ENCODE measurements at places on chromosomes 13 and 19.

- no peak for DNase-seq
- no peak overlapping the region for H3K4me3 ChIP-seq
- H3K4me1 ChIP-seq, result peaks cover 29% of the 10 kb centered on the region
- H3K27me3 ChIP-seq, result no peaks in the 10 kb centered on the region
- H3K36me3 ChIP-seq, result no peaks in the 10 kb centered on the region
- H3K27ac ChIP-seq, result no peak overlapping the region
Observed at GRCh38 chr13:25932365-25932764, 119.5 kb downstream of the SHISA2 start.

- H3K36me3 ChIP-seq, result no peaks in the 10 kb centered on the region
- peaks cover 10% of the 10 kb centered on the region for H3K4me1 ChIP-seq
- peaks cover 74% of the 10 kb centered on the region for H3K27me3 ChIP-seq
- no peak for DNase-seq
- H3K4me3 ChIP-seq, result no peak overlapping the region
Observed at GRCh38 chr19:13094771-13095392, 7.8 kb downstream of the LYL1 start.

- peaks cover 8% of the 10 kb centered on the region for H3K36me3 ChIP-seq
- peaks cover 7% of the 10 kb centered on the region for H3K4me1 ChIP-seq
- H3K27me3 ChIP-seq, result no peaks in the 10 kb centered on the region
- peak within 1 kb of the TSS; percentile 97 for H3K4me3 ChIP-seq
- H3K27ac ChIP-seq, result peak within 1 kb of the TSS; percentile 100
- DNase-seq, result no peak
Observed at GRCh38 chr19:54189145-54189734, at the start of gene MBOAT7. Gene MBOAT7 (minus strand): TSS chr19:54189580. CDS start chr19:54188508, 1,072 bp downstream.

- H3K27ac ChIP-seq, result no peak overlapping the region
- H3K4me1 ChIP-seq, result peaks cover 17% of the 10 kb centered on the region
- DNase-seq, result no peak
- no peaks in the 10 kb centered on the region for H3K27me3 ChIP-seq
- peaks cover 16% of the 10 kb centered on the region for H3K36me3 ChIP-seq
Observed at GRCh38 chr19:944171-944567, 18.3 kb downstream of the ARID3A start.

- H3K27me3 ChIP-seq, result peaks cover 98% of the 10 kb centered on the region
- H3K4me1 ChIP-seq, result peaks cover 10% of the 10 kb centered on the region
- DNase-seq, result peak; percentile 59
- H3K27ac ChIP-seq, result no peak overlapping the region
- no peaks in the 10 kb centered on the region for H3K36me3 ChIP-seq
Observed at GRCh38 chr13:27970382-27971235, 1.5 kb upstream of the CDX2 start.

DNA sequence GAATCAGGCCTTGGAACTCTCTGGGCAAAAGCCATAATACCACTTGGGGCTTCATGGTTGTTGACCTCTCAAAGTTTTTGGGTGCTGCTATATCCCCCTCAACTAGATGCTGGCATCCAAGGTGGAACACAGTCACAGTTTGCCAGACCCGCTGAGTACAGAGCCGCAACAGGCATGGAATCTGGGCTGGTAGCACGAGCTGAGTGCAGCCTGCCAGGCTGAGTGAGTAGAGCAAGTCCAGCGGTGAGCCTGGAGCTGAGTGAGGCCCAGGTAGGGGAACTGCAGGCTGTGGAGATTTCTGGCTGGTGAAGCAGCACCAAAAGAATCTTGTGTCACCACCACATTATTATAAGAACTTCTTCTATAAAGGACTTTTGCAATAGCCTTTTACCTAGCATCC, 192.6 kb downstream of the PCDH17 start:
- peaks cover 13% of the 10 kb centered on the region for H3K4me1 ChIP-seq
- H3K36me3 ChIP-seq, result no peaks in the 10 kb centered on the region
- no peak for DNase-seq
- no peak overlapping the region for H3K4me3 ChIP-seq

DNA sequence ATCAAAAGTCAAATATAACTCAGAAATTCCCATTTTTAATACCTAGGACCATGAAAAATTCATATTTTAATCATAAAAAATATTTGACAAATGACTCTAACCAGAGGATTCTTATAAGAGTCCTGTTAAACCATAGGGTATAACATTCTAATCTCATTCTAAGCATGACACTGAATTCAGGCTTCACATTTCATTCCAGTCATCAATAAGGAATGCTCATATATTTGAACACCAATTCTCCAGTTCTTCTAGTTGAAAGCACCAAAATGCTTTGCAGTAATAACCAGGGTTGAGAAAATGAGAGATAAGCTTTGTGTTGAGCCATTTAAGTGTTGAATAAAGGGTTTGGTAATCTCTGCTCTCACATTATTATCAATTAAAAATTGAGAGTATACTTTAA, 147.5 kb downstream of the VWA8 start:
- H3K27ac ChIP-seq, result no peak overlapping the region
- no peaks in the 10 kb centered on the region for H3K4me1 ChIP-seq
- no peak overlapping the region for H3K4me3 ChIP-seq
- H3K27me3 ChIP-seq, result no peaks in the 10 kb centered on the region
- no peak for DNase-seq

DNA sequence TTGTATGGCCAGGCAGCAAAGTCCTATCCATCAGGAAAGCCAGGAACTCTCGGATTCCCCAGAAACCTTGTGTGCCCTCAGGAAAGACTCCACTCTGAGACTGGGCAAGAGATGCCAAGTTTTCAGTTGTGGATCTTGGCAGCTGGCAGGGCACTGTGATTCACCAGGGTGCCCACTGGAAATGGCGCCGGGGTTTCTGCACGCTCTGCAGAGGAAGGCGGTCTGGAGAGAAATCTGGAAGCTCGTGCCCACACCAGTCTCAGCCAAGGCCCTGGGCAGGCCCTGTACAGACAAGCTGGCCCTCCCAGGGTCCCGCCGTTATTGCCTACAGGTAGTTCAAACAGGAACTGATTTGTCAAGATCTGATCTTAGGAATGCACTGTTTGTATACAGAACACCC, 4.9 kb downstream of the NAPA start:
- H3K36me3 ChIP-seq, result peaks cover 6% of the 10 kb centered on the region
- no peak for DNase-seq
- H3K27ac ChIP-seq, result peak overlapping the region; percentile 35
- H3K4me3 ChIP-seq, result no peak overlapping the region

DNA sequence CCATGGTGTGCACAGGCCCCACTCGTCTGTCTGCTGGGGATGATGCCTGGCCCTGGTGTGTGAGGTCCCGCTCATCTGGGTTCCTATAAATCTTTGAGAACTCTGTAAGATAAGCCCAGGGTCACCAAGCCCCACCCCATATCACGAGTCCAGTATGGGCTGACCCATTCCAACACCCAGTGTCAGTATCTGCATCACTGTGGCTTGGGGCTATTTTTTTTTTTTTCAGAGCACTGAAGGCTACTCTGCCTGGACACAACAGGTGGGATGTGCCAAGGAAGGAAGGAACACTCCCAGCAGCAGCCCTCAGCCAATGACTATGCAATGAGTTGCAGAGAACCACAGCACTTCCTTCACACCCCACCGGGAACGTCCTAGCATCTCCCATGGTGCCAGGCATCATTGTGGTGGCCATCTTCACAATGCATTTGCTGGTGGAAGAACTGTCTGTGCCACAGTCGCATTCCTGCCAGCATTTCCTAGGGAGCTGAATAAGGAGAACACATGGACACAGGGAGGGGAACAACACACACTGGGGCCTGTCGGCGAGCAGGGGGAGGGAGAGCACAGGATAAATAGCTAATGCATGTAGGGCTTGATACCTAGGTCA, 83.1 kb upstream of the TSHZ3 start:
- no peak for DNase-seq
- H3K36me3 ChIP-seq, result no peaks in the 10 kb centered on the region
- H3K4me1 ChIP-seq, result no peaks in the 10 kb centered on the region
- H3K4me3 ChIP-seq, result no peak overlapping the region
- H3K27ac ChIP-seq, result no peak overlapping the region
- H3K27me3 ChIP-seq, result peaks cover 17% of the 10 kb centered on the region

DNA sequence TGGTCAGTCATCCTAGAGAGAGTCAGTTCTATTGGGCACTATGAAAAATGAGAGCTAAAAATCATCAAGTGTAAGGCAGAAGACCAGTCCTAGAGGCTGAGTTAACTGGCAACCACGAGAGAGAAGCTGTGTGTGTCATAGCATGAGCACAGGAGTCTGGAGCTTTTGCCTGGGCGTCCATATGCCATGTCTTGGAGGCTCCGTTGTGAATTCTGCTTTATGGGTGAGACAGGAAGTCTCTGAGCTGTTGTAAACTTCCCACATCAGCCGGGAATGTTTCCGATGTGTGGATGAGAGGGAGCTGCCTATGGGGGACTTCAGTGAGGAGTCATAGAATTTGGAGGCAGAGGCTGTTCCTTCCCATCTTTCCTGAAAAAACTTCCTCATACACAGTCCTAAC, 120.0 kb downstream of the ITGBL1 start:
- peaks cover 5% of the 10 kb centered on the region for H3K4me1 ChIP-seq
- H3K4me3 ChIP-seq, result no peak overlapping the region
- no peaks in the 10 kb centered on the region for H3K36me3 ChIP-seq
- no peak overlapping the region for H3K27ac ChIP-seq
- peaks cover 8% of the 10 kb centered on the region for H3K27me3 ChIP-seq
- no peak for DNase-seq

- peaks cover 56% of the 10 kb centered on the region for H3K27me3 ChIP-seq
- H3K4me3 ChIP-seq, result no peak overlapping the region
- no peaks in the 10 kb centered on the region for H3K36me3 ChIP-seq
Observed at GRCh38 chr19:42184401-42184861, 33.0 kb downstream of the DEDD2 start.

- H3K27ac ChIP-seq, result peak within 1 kb of the TSS; percentile 63
- peak; percentile 92 for DNase-seq
- peaks cover 14% of the 10 kb centered on the region for H3K4me1 ChIP-seq
- no peaks in the 10 kb centered on the region for H3K27me3 ChIP-seq
Observed at GRCh38 chr19:10315335-10316214, at the start of gene FDX2. Gene FDX2 (minus strand): TSS chr19:10316015. CDS start chr19:10315996, 19 bp downstream.

DNA sequence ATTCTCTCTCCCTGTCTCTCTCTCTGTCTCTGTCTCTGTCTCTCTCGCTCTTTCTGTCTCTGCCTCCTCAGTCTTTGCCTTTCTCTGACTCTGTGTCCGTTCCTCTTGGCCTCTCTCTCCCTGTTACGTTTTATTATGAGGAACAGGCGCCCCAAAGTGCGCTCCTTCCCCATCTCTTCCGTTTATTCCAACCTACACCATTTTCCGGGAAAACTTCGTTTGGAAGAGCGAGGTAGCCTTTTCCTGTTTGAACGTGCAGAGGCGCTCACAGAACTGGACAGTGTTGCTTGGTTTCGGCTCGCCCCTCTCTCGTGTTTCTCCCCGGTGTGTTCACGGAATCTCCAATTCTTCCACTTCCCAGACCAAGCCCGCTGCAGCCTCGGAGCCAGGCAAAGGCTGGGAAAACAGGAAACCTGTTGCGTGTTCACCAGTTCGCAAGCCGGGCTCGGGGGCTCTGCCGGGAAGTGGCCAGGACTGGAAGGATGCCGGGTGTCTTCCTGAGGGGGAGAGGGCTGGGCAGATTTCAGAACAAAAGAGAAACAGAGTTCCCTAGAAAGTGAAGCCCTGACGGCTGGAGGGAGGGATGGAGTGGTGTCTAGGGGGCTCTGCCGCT, 605 bp downstream of the TMEM255B start:
- H3K4me1 ChIP-seq, result peaks cover 6% of the 10 kb centered on the region
- H3K36me3 ChIP-seq, result peaks cover 4% of the 10 kb centered on the region
- H3K27me3 ChIP-seq, result peaks cover 56% of the 10 kb centered on the region
- H3K27ac ChIP-seq, result no peak overlapping the region
- no peak for DNase-seq
- peak overlapping the region; percentile 92 for H3K4me3 ChIP-seq
